ENCODE measurements at places on chromosomes 7 and 10.

GRCh38 chr10:98659951-98660350, 213.2 kb upstream of the HPS1 start:
- no peak for DNase-seq
- H3K27ac ChIP-seq = no peak overlapping the region
- no peaks in the 10 kb centered on the region for H3K4me1 ChIP-seq
- peaks cover 8% of the 10 kb centered on the region for H3K27me3 ChIP-seq

- no peak for DNase-seq
- no peaks in the 10 kb centered on the region for H3K36me3 ChIP-seq
- H3K27ac ChIP-seq = no peak overlapping the region
Measured at GRCh38 chr7:46508583-46508982, 587.5 kb upstream of the IGFBP3 start.

GRCh38 chr7:98598846-98599615, 18.1 kb upstream of the NPTX2 start:
- no peaks in the 10 kb centered on the region for H3K4me1 ChIP-seq
- H3K27me3 ChIP-seq = peaks cover 35% of the 10 kb centered on the region
- no peak for DNase-seq
- no peaks in the 10 kb centered on the region for H3K36me3 ChIP-seq
- no peak overlapping the region for H3K4me3 ChIP-seq
- H3K27ac ChIP-seq = no peak overlapping the region

DNA sequence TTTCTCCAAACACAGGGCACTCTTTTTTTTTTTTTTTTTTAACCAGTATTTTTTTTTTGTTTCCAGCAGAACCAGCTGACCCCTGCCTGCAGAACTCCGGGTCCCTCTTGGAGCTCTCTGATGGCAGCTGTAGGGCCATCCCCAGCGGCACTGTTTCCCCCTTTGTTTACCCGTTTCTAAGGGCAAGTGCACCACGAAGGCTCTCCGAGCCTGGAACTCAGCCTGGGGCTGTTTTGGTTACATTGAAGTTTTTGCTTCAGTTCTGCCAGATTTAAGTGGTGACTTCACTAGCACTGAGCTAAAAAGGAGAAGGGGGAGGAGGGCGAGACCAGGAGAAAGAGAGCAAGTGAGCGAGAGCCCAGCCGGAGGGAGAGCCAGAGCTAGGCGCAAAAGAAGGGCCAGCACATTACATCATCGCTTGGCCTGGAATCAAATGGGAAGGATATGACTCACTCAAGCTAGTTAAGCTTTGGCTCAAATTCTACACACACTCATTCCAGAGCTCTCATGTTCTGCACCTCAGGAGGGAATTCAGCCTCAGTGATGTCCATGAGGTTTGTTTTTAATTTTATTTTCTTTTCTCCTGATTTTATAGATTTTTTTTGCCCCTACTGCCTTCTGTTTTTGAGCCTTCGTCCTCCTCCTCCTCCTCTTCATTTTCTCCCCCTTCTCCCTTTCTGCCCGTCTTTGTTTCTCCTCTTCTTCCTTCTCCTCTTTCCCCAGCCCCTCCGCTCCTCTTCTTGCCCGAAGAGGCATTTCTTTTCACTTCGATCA, 272.3 kb downstream of the TRIL start:
- H3K4me3 ChIP-seq = no peak overlapping the region
- DNase-seq = no peak
- H3K36me3 ChIP-seq = no peaks in the 10 kb centered on the region
- no peaks in the 10 kb centered on the region for H3K4me1 ChIP-seq
- peaks cover 18% of the 10 kb centered on the region for H3K27me3 ChIP-seq

Measured in effector memory CD8-positive, alpha-beta T cell (primary cell).